Hepatocyte (in vitro differentiated cells): ENCODE measurements at places on chromosomes 4 and X. TPM values are rescaled to one million over a fixed set of nuclear protein-coding genes. Genes with fewer than 3 reads are reported as not detected.

DNA sequence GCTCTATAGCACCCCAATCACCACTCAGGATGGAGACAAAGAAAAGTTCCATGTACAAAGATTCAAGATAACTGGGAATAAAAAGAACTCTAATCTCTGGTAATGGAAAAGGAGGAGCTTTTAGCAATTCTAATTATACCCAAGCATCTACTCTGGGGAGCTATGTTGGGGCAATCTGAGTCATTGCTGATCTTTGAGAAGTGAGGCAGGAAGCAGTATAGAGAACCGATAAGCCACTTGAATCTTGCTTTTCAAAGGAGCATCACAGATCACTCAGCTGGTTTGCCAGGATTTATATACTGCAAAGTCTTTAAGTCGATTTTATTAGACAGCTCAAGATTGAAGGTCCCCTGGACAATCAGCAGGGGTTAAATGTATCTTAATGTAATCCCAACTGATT lies 220.0 kb downstream of the ENOX2 start:
- no peak overlapping the region for H3K27ac ChIP-seq
- no peaks in the 10 kb centered on the region for H3K36me3 ChIP-seq
- H3K4me1 ChIP-seq: no peaks in the 10 kb centered on the region
- DNase-seq: no peak
- H3K4me3 ChIP-seq: no peak overlapping the region

GRCh38 chr4:115219315-115219860 lies 106.0 kb upstream of the NDST4 start:
- H3K27ac ChIP-seq: no peak overlapping the region
- no peak for DNase-seq
- no peaks in the 10 kb centered on the region for H3K36me3 ChIP-seq
- H3K4me1 ChIP-seq: no peaks in the 10 kb centered on the region
- H3K4me3 ChIP-seq: no peak overlapping the region

- no peak overlapping the region for H3K4me3 ChIP-seq
- H3K36me3 ChIP-seq: no peaks in the 10 kb centered on the region
- H3K4me1 ChIP-seq: no peaks in the 10 kb centered on the region
- no peak for DNase-seq
These were observed 413.1 kb downstream of the GBA3 start for GRCh38 chr4:23105759-23106370.

GRCh38 chr4:103008875-103009729 lies 10.4 kb downstream of the SLC9B1 start:
- DNase-seq: peak; percentile 73
- H3K36me3 ChIP-seq: no peaks in the 10 kb centered on the region
- H3K27ac ChIP-seq: no peak overlapping the region
- H3K4me1 ChIP-seq: peaks cover 17% of the 10 kb centered on the region

GRCh38 chr4:145066063-145066501 lies 31.9 kb downstream of the ANAPC10 start:
- H3K27ac ChIP-seq: peak overlapping the region; percentile 83
- no peak overlapping the region for H3K4me3 ChIP-seq
- H3K36me3 ChIP-seq: no peaks in the 10 kb centered on the region
- H3K4me1 ChIP-seq: peaks cover 5% of the 10 kb centered on the region
- H3K27me3 ChIP-seq: no peaks in the 10 kb centered on the region
- peak; percentile 8 for DNase-seq

GRCh38 chr4:108249397-108249796 lies 80.7 kb upstream of the LEF1 start:
- no peak for DNase-seq
- H3K27me3 ChIP-seq: no peaks in the 10 kb centered on the region
- H3K4me1 ChIP-seq: no peaks in the 10 kb centered on the region
- H3K4me3 ChIP-seq: no peak overlapping the region

- H3K27ac ChIP-seq: no peak overlapping the region
- no peak overlapping the region for H3K4me3 ChIP-seq
These were observed 5.3 kb downstream of the MBNL3 start for GRCh38 chrX:132483488-132483887.

GRCh38 chrX:150483356-150483985 lies 85.0 kb upstream of the MTM1 start:
- no peak overlapping the region for H3K27ac ChIP-seq
- H3K27me3 ChIP-seq: no peaks in the 10 kb centered on the region
- no peaks in the 10 kb centered on the region for H3K36me3 ChIP-seq

- H3K4me3 ChIP-seq: no peak overlapping the region
- no peak for DNase-seq
- H3K4me1 ChIP-seq: no peaks in the 10 kb centered on the region
- no peaks in the 10 kb centered on the region for H3K27me3 ChIP-seq
These were observed 8.1 kb upstream of the TBC1D25 start for GRCh38 chrX:48531358-48531959.

DNA sequence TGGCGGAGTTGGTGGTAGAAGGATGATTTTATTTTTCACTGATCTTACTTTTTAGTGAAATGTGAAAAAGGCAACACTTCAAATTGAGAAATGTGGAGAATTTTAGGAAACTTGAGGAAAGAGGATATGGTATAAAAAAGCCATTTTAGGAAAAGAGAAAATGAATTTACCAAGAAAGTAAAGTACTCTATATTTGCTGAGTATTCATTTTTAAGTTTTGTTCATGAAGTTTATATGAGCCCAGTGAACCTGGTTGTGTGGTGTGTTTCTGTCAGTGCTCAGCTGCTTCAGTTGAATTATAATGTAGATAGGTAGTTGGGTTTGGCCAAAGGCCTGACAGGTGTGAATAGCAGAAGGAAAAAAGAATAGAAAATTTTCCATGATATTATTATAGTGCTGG lies 345.5 kb upstream of the FSTL5 start:
- no peaks in the 10 kb centered on the region for H3K27me3 ChIP-seq
- DNase-seq: no peak

Gene SOD3
- 18.1 and 20.3 TPM in 2 replicates for polyA plus RNA-seq

Gene CC2D2A
- polyA plus RNA-seq: 4.5 and 6.8 TPM in 2 replicates

DNA sequence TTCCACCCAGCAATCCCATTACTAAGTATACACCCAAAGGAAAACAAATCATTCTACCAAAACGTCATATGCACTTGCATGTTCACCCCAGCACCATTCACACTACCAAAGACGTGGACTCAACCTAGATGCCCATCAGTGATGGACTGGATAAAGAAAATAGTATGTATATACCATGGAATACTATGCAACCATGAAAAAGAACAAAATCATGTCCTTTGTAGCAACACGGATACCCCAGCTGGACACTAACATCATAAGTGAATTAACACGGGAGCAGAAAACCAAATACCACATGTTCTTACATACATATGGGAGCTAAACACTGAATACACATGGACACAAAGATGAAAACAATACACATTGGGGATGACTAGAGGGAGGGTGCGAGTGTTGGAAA lies 309.1 kb upstream of the KLF3 start:
- DNase-seq: no peak
- H3K4me1 ChIP-seq: no peaks in the 10 kb centered on the region
- no peaks in the 10 kb centered on the region for H3K36me3 ChIP-seq
- H3K27me3 ChIP-seq: no peaks in the 10 kb centered on the region

GRCh38 chrX:18149454-18149853 lies 71.2 kb downstream of the BEND2 start:
- no peaks in the 10 kb centered on the region for H3K36me3 ChIP-seq
- no peak overlapping the region for H3K4me3 ChIP-seq
- DNase-seq: no peak
- H3K4me1 ChIP-seq: no peaks in the 10 kb centered on the region
- H3K27ac ChIP-seq: no peak overlapping the region

Gene EXOC1L
- polyA plus RNA-seq: not detected in 2 replicates

GRCh38 chrX:101749436-101749835 lies 89.8 kb upstream of the ARMCX2 start:
- H3K4me3 ChIP-seq: no peak overlapping the region
- no peak for DNase-seq
- no peaks in the 10 kb centered on the region for H3K27me3 ChIP-seq
- no peaks in the 10 kb centered on the region for H3K4me1 ChIP-seq
- no peaks in the 10 kb centered on the region for H3K36me3 ChIP-seq

- DNase-seq: no peak
- H3K36me3 ChIP-seq: no peaks in the 10 kb centered on the region
- no peak overlapping the region for H3K4me3 ChIP-seq
- no peak overlapping the region for H3K27ac ChIP-seq
- H3K27me3 ChIP-seq: no peaks in the 10 kb centered on the region
These were observed 199.1 kb upstream of the NPY2R start for GRCh38 chr4:155009288-155009687.

DNA sequence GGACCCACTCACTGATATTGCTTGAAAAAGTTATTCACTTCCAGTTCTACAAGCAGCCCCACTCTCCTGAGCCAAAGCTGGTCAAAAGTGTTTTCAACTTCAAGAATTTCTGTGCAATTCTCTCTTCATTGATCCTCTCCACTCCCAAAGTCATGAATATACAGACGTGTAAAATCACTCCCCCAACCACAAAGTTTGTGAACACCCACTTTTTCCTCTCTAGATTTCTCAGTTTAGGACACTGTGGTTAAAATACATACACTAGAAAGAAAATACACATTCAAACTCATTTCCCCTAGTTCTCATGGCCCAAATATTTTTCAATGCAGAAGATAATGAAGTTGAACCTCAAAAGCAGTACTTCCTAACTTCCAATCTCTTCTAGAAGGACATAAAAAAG lies 116.3 kb downstream of the MSN start:
- H3K36me3 ChIP-seq: no peaks in the 10 kb centered on the region
- no peaks in the 10 kb centered on the region for H3K27me3 ChIP-seq
- no peak for DNase-seq
- no peak overlapping the region for H3K4me3 ChIP-seq
- no peak overlapping the region for H3K27ac ChIP-seq
